Sciatic nerve (tissue), 2 donors: ENCODE measurements at places on chromosomes 4 and X.

- no peak for DNase-seq
Measured at GRCh38 chr4:73499996-73500765, 18.6 kb downstream of the AFM start.

GRCh38 chr4:183620421-183620820 lies 38.6 kb downstream of the RWDD4 start:
- no peak for DNase-seq

GRCh38 chr4:33111117-33111516 lies 2390.9 kb downstream of the PCDH7 start:
- no peak for DNase-seq

- DNase-seq = no peak
Measured at GRCh38 chrX:140572724-140573123, 67.9 kb upstream of the SOX3 start.

GRCh38 chr4:169051761-169052593 lies 41.9 kb upstream of the CBR4 start:
- DNase-seq = no peak
